Calu3 (cell line): ENCODE measurements at places on chromosomes 4 and X. TPM values are rescaled to one million over a fixed set of nuclear protein-coding genes. Genes with fewer than 3 reads are reported as not detected.

Gene FATE1
- not detected in 2 replicates for total RNA-seq

Gene SULT1E1
- total RNA-seq = 1.9 and 2.4 TPM in 2 replicates

Gene CCDC110
- not detected in 2 replicates for total RNA-seq

Gene IQSEC2
- 14.1 and 15.2 TPM in 2 replicates for total RNA-seq

Gene TMEM144
- total RNA-seq = 6.0 and 11.8 TPM in 2 replicates

Gene FAM9C
- not detected in 2 replicates for total RNA-seq

Gene MAGEB5
- not detected in 2 replicates for total RNA-seq

Gene TLR2
- 7.0 and 10.8 TPM in 2 replicates for total RNA-seq

Gene TLR10
- total RNA-seq = not detected in 2 replicates

Gene ARHGAP36
- total RNA-seq = not detected in 2 replicates
